GM12864 (cell line): ENCODE measurements at places on chromosomes 13 and 19.

- DNase-seq: no peak
Measured at GRCh38 chr19:17293605-17294004, 9.6 kb downstream of the ABHD8 start.

DNA sequence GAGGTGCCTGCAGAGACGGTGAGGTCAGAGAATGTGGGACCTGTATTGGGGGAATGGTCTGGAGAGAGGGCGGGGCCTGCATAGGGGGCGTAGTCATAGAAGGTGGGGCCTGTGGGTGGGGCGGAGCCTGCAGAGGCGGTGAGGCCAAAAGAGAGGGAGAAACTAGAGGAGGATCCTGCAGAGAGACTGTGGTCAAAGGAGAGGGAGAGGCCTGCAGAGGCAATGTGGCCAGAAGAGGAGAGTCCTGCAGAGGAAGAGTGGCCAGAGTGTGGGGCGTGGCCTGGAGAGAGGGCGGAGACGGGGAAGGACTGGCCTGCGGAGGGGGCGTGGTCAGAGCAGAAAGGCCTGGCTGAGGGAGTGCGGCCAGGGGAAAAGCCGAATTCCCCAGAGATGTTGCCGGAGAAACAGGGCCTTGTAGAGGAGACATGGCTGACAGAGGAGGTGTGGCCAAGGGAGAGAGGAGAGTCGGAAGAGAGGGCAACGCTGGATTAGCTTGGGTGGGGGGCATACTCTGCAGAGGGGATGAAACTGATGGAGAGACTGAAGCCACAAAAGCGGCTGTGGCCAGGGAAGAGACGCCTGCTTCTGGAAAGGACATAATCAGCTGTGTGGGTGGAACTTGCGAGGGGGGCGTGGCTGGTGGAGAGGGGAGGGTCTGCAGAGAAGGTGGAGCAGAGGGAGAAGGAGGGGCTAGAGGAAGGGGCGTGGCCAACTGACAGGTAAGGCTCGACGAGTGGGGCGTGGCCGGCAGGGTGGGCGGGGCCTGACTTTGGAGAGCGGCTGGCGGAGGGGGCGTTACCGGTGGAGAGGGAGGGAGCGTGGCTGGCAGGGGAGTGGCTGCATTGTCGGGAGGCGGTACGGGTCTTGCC is 2.5 kb downstream of the PRR36 start:
- peak; percentile 63 for DNase-seq

- DNase-seq: peak; percentile 62
Measured at GRCh38 chr19:18478545-18479311, 40.8 kb upstream of the ISYNA1 start.

DNA sequence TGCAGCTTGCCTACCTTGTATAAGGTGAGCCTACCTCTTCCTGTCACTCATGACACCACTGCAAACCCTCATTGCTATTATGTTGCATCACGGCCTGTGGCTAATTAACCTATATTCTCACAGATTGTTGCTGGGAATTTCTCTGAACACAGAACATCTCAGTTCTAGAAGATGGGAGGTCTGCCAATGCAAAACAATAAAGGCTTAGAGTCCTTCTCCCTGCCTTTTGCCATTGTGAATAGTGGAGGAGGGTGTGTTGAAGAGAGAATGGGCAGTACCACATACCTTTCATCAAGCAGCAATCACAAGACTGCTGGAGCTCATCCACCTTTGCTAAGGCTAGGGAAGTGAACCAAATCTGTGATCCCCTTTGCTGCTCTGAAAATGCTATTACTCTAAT is 34.4 kb downstream of the WDFY2 start:
- DNase-seq: no peak

DNA sequence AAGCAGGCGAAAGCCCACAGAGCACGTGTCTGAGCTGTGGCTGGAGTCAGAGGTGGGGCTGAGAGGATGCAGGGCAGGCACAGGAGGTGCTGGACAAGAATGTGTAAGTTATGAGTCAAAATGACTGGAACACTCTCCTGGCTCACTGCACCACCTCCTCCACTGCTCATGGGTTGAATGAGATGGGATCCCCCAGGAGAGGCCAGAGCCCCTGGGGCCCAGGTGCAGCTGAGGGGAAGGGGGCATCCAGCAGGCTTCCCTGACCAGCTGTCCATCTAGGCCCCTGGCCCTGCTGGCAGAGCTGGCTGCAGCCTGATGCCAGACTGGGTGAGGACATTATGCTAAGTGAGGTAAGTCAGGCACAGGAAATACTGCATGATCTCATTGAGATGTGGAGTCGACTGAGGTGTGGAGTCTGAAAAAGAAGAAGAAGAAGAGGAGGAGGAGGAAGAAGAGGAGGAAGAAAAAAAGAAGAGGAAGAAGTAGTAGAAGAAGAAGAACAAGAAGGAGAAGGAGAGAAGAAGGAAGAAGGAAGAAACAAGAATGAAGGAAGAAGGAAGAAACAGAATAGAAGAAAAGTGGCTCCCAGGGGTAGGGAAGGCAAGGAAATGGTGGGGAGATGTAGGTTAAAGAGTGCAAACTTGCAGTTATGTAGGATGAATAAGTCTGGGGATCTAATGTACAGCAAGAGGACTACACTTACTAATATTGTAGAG is 747.4 kb downstream of the UQCRFS1 start:
- no peak for DNase-seq

- no peak for DNase-seq
Measured at GRCh38 chr13:73757481-73758233, 376.5 kb downstream of the KLF12 start.

DNA sequence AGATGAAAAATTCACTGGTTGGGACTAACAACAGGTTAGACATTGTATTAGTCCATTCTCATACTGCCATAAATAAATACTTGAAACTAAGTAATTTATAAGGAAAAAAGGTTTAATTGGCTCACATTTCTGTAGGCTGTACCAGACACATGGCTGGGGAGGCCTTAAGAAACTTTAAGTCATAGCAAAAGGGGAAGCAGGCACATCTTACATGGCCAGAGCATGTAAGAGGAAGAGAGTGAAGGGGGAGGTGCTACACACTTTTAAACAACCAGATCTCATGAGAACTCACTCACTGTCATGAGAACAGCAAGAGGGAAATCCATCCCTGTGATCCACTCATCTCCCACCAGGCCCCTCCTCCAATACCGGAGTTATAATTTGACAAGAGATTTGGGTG is 125.9 kb downstream of the SUCLA2 start:
- DNase-seq: no peak

DNA sequence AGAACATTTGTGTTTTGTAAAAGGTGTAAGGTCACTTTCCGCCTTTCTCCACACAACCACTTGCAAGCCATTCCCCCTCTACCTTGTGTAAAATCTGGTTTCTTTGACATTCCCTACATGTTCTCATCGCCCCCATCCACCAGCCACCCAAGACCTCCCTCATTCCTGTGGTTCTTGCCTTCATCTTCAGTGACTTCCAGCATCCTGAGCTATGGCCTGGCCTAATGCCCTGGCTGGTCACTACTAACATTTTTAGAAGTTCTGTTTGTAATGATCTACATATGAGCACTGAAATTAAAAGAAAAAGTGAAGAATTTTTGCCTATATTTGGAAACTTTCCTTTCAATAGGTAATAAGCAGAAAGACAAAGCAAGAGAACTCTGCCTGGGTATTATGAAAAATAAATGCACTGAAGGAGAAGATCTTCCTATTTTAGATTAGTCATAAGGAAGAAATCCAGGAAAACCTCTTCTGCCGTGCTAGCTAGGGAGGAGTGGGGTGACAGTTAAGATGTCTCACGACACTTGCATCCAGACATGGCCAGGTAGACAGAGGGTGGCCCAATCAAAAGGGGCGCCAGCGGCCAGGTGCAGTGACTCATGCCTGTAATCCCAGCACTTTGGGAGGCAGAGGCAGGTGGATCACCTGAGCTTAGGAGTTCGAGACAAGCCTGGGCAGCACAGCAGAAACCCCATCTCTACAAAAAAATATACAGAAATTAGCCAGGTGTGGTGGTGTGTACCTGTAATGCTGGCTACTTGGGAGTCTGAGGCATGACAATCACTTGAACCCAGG is 28.1 kb upstream of the MPHOSPH8 start:
- no peak for DNase-seq

DNA sequence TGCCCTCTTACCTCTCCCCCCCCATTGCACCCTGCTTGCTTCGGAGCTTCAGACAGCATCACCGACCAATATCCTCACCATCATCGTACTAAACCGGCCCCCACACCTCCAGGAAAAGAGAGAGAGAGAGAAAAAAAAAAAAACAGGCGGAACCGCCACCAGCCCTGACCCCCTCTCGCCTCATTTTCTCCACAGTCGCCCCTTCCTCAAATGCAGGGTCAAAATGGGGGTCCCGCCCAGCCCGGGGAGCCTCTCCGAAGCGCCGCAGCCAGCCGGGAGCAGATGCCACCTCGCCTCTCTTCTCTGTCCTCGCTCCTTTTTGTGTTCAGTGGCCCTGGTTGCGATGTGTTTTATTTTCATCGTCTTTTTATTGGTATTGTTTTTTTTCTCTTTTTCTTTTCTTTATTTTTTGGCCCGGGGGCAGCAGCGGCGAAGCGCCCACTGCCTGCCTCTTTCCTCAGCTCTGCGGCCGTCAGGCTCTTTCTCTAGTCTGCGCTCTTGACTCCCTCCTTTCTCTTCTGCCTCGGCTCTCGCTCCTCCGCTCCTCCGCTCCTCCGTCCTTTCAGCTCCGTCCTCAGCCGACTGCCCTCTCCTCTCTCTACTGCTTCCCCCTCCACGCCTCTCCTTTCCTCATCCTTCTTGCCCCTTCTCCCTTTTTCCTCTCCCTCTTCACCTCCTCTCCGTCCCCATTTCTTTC is 41.4 kb downstream of the DEDD2 start:
- DNase-seq: no peak

DNA sequence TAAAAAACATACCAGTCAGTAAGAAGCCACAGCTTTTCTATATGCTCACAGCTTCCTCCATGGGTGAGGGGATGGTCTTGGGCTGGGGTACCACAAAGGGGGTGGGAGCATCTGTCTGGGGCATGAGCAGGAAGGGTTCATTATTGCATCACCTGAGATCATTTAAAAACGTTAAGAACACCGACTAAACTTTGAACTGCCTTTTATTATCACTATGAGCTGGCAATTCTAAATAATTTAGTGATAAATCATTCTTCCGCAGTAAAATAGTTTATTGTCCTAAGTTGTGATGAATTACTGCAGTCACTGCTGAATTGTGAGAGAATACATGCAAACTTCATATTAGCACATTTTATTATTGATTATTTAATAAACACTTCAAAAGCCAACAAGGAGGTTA is 71.6 kb downstream of the KL start:
- DNase-seq: no peak

GRCh38 chr19:35040826-35041547 is 534 bp upstream of the HPN start:
- DNase-seq: no peak

DNA sequence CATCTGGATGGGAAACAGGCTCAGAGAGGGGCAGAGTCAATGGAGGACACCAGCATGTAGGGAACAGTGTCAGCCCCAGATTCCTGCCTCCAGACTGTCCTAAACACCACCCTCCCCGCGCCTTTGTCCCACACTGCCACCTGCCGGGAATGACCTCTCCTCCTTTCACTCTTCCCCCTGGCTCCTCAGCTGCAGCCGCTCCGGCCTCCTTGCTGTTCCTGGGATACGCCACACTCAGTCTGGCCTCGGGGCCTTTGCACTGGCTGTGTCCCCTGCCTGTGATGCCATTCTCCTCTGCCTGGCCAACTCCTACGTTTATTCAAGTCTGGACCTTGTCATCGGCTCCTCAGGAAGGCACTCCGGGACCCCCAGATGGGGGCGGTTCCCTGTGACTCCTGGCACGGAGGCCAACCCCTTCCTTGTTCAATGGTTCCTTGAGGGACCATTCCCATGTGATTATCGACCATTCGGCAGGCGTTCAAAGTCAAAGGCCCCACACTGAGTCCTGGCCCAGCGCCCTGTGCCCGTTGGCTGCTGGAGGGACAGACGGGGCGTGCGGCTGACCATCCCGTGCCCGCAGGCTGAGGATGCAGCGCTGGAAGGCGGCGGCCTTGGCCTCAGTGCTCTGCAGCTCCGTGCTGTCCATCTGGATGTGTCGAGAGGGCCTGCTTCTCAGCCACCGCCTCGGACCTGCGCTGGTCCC is 15.8 kb downstream of the FUT6 start:
- DNase-seq: no peak
